ENCODE measurements at places on chromosomes 16 and 17.
A peak's percentile ranks its signal among the peaks of the same experiment; 100 is the strongest.

- DNase-seq, result no peak
Measured at GRCh38 chr17:77572065-77572601, 386.4 kb upstream of the TNRC6C start.

DNA sequence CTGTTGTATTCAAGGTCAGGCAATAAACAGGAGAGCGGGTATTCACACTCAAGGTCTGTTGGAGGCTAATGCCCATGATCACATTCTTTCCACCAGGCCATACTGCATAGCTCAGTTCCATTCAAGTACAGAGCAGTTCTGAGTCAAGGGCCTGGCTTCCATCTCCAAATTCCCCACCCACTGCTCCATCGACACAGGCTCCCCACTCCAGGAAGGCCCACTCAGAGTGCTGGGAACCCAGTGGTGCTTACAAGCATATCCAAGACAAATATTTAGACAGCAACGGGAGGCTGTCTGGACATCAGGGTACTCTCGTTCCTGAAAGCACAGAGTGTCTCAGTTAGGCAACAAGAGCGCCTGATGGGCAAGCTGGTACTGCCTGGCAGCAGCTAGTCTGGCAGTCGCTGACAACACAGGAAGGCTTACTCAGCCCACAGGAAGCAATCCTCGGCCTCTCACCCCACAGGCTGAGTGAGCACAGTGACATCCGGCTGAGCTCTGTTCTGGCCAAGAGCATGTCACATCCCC, 40.9 kb downstream of the RFFL start:
- no peak for DNase-seq

DNA sequence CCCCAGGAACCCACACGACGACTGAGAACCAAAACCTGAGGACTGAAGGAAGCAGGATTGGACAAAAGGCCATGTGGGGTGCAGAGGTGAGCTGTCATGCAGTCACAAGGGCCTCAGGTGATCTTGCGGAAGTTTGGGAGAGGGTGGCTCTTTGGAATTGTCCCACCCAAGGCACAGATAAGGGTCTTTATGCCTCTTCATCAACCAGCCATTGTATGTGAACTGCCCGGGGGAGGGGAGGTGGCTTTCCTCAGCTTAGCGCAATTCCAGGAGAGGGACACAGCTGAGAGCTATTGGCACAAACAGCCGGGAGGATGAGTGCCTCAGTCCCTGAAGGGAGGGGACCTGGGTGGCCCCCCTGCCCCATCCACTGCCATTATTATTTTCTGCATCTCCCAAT, 55.1 kb upstream of the PHOSPHO1 start:
- DNase-seq, result no peak

- DNase-seq, result no peak
Measured at GRCh38 chr16:12798171-12798570, 5.5 kb downstream of the CPPED1 start.

DNA sequence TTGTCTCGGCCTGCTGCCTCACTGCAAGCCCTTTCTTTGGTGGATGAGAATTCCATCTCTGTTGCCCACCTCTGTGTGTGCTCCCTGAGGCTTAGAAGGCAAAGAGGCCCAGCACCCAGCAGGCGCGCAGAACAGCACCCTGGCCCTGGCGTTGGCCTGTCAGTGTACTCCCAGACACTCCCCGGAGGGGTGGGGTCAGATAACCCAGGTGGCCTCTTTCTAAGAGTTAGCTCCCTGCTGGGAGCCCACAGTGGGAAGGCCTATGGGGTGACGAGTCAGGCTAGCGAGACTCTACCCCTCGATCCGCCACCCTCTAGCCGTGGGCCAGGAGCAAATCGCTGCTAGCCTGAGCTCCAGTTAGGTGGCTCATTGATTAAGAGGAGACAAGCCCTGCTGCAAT, 38.1 kb downstream of the SRL start:
- no peak for DNase-seq

DNA sequence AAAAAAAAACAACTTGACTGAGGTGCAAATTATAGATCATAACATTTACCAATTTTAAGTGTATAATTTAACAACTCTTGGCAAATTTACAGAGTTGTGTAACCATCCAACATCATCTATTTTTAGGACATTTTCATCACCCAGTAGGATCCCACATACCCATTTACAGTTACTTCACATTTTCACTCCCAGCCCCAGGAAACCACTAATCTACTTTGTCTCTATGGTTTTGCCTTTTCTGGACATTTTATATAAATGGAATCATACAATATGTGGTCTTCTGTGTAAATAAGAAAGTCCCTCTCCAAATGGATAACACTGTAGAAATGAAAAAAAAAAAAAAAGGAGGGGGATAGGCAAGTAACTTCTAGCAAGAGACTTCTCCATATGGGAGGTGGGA, 26.1 kb upstream of the XYLT1 start:
- no peak for DNase-seq

GRCh38 chr17:31859487-31860008, 504 bp upstream of the COPRS start:
- DNase-seq, result no peak

GRCh38 chr17:14080847-14081251, 11.5 kb downstream of the COX10 start:
- no peak for DNase-seq

GRCh38 chr16:62036101-62036801, at the start of gene CDH8:
CDH8 (minus strand) TSS chr16:62036438; CDS start chr16:62021403, 15,035 bp downstream.
- peak; percentile 27 for DNase-seq

DNA sequence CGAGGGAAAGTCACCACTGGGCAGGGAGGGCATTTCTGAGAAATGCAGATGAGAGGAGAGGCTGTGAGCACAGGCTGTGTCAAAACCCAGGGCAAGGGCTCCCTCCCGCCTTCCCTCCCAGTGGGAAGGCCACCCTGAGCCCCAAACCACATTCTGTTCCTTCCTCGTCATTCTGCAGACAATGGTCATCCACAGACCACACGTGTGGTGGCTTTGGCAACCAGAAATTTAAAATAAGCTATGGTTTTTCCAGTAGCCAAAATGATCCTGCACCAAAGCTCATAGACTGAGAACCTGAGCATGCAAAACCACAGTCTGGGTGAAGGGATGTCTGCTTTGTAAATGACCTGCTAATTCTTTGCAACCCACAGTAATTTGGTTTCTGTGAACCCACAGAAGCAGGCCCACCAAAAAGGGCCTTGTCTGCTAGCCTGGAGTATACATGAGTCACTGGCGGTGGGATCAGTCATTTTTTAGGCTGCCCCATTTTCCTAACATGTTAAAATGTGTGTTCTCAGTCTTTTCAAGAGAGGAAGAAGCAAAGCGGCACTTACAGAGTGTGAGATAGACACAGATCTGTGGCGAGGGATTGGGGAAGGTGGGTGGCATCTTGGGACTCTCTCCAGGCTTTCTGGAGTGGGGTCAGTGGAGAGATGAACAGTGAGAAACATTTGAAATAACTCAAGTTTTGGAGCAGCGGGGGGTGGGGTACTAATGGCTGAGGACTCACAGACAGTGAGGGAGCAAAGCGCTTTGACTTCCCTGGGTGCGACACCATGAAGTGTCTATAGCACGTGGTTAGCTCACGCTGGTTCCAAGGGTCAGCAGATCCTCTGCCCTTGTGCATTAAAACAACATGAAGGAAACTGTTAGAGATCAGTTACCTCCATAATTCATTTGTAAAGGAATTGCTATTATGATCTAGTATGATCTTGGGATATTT, 20.5 kb downstream of the GRB7 start:
- DNase-seq, result no peak

DNA sequence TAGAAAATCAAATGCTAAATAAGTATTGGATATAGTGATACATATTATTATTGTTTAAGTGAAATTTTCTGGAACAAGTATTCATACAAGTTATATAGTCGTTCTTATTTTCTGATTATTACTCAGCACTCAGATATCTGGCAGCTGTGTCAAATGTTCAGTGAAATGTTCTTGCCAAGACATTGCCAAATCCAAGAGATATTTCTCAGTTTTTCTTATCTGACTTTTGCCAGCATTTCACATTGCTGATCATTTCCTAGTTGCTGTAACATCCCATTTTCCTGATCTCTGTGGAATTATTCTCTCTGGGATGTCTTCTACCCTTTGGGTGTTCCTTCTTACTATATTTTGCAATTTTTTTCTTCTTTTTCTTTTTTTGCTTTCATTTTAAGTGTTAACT, 262.3 kb downstream of the KIF2B start:
- no peak for DNase-seq

DNA sequence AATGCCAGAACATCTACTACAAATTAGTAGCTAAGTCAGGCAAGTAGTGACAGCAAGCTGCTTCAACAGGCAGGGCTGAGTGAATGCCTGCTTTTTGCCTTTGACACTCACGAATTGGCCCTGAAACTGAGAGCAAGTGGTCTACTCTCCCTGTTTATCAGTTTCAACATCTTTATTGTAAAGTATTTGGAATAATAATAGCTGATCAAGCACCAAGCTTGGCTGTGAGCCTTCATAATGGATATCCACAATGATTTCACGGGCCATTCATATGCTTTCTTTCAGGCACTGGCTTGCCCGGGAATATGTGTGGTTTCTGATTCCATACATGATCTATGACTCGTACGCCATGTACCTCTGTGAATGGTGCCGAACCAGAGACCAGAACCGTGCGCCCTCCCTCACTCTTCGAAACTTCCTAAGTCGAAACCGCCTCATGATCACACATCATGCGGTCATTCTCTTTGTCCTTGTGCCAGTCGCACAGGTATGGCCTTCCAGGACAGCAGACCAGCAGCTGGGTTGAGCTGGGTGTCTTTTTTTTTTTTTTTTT, 5.2 kb downstream of the TLCD3A start:
- DNase-seq, result no peak
